Gastroesophageal sphincter (tissue), 4 donors: ENCODE measurements at places on chromosomes 5 and 9. TPM values are rescaled to one million over a fixed set of nuclear protein-coding genes. Genes with fewer than 3 reads are reported as not detected.

The PCDHB9 gene
- 10.9 TPM for total RNA-seq

The DDX4 gene
- total RNA-seq, result not detected

The OBP2B gene
- not detected for total RNA-seq

The PHF24 gene
- total RNA-seq, result 0.67 TPM

The CCNI2 gene
- not detected for total RNA-seq

The KLF4 gene
- 43.6 TPM for total RNA-seq

The SHC3 gene
- 4.7 TPM for total RNA-seq

The P4HA2 gene
- 48.7 TPM for total RNA-seq

The EQTN gene
- total RNA-seq, result not detected
